ENCODE measurements at places on chromosomes 2 and 18.

- no peak for DNase-seq
Measured at GRCh38 chr2:73291093-73291460, 2.3 kb downstream of the EGR4 start.

DNA sequence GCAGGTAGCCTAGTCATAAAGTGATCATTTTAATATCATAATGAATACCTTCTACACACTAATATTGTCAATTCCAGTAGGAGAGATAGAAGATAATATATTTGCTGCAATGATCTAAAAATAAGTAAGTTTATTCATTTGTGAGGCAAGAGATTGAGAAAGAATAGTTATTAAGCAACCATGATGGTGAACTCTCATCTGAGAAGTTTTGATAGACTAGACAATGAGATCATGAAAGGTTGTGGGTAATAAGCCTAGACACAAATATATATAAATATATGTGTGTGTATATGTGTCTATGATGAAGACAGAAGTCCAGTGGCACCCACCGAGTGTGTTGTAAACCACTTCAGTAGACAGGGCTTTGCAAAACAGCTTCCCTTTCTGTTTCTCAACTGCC is 181.0 kb upstream of the CHST9 start:
- DNase-seq = no peak

DNA sequence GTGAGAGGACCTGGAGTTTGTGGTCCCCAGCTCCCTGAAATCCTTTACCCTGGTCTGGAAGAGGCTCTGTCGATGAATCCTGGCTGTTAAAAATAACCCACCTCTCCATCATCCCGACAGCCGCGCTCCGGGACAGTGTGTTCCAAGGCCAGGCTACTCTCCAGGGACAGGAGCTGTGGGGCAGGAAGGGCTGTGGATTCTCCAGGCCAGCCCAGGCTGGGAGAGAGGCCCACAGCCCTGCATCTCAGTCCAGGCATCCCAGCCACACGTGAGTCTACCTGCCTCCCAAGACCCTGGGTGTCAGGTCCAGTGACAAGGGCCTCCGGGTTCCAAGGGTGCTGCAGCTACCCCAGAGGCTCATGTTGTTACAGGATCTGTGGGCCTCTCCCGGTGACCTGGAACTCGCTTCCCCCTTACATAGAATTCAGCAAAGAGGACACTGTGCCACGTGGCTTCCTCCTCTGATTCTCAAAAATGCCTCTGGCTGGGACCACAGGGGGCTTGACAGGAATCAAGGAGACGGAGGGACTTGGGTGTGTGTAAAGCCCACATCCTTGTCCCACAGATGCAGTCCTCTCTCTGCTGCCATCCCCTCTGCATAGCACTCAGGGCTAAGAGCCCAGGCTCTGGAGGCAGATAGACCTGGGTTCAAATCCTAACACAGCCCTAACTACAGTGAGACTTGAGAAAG is 17.3 kb downstream of the ADRA2B start:
- no peak for DNase-seq

GRCh38 chr2:773256-774160 is 96.3 kb upstream of the TMEM18 start:
- no peak for DNase-seq

DNA sequence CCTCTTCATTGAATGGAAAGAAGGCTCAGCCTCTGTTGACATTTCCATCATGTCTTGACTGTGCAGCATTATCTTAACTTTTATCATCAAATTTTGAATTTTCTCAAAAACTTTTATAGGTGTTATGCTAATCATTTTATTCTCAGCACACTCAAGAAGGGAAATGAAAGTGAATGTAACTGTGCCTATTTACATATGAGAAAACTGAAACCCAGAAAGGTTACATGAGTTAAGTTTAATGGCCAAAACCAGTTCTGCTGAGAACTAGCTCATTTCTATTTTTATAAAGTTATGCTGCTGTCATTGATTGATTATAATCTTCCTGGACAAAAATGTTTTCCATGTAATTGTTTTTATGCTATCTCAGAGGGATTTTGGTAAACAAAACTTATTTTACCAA is 618.8 kb upstream of the NRXN1 start:
- no peak for DNase-seq

DNA sequence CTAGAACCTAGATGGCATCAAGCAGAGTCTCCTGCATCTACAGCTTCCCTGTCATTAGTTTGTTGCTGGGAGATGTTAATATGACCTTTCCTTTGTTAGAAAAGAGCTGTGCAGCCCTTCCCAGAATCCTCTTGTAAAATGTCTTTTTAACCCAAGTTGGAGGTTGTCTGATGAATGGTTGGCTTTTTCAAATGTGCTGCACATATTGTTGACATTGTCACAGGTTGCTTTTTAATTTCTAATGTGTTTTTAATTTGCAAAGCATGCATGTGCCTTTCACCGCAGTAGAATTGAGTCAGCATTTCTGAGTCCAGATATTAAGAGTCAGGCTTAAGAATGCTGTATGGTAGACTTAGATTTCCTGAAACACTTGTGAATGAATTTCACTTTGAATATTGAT is 120.8 kb downstream of the GREB1L start:
- DNase-seq = no peak

All from LNCaP clone FGC (cell line).